Pons (tissue), 1 donor: ENCODE measurements at places on chromosomes 13 and 19.

DNA sequence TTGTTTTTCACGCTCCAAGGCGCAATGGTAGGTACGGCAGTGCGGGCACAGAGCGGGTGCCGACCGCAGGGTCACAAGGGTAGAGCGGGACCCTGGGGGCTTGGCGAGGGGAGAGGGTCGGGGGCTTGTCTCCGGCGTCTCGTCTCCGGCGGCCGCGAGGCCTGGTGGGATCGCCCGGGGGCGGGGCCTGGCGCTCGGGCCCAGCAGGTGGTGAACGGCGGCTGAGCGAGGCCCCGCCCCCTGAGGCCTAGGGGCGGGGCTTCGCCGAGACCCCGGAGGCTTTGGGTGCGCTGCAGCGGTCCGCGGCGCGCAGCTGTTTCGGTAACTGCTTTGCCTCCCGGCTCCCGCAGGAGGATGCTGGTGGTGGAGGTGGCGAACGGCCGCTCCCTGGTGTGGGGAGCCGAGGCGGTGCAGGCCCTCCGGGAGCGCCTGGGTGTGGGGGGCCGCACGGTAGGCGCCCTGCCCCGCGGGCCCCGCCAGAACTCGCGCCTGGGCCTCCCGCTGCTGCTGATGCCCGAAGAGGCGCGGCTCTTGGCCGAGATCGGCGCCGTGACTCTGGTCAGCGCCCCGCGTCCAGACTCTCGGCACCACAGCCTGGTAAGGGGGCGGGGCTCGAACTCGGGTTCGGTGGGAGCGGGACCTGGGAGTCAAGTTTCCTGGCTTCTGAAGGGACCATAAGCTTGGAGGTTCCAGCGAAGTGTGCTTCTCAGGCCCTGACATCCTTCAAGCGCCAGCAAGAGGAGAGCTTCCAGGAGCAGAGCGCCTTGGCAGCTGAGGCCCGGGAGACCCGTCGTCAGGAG, at the start of gene TSEN34:
Gene TSEN34, plus strand, starts transcription at position 298 of the 800 bp plus-strand sequence. Its CDS starts 57 bp downstream, at position 355.
- DNase-seq = no peak

DNA sequence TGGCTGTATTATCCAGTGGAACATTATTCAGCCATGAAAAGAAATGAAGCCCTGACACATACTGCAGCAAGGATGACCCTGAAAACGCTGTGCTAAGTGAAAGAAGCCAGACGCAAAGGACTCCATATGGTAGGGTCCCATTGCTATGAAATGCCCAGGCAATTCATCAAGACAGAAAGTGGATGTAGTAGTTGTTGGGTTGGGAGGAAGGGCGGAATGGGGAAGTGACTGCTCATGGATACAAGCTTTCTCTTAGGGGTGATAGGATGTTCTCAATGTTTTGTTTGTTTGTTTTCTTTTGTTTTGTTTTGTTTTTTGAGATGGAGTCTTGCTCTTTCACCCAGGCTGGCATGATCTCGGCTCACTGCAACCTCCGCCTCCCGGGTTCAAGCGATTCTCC, 11.1 kb upstream of the CEACAM16 start:
- no peak for DNase-seq

DNA sequence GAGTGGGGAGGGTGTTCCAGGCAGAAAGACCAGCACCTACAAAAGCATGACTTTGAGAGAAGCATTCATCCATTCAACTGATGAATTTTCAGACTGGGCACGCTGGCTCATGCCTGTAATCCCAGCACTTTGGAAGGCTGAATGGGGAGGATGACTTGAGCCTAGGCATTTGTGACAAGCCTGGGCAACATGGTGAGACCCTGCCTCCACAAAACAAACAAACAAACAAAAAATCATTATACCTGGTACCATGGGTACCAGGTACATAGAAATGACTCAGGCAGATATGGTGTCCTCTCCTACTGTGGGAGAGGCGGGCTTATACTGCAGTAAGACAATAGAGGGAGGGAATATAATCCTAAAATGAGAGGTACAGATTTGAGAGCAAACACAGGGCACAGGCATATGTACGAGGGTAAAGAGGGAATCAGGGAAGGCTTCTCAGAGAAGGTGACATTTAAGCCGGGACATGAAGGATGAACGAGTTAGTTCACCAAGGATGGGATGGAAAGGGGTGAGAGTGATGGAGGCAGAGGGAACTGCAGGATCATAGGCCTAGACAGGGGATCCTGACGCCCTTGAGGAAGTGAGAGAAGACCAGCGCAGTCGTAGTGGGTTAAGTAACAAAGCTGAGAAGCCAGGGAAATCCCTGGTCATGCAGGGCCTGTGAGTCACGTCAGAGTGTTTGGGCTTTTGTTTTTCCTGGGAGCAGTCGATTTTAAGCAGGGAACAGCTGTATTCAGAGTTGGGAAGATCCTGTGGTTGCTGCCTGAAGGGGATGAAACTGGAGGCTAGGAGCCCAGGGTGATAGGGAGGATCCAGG, 2.9 kb downstream of the CYP2S1 start:
- no peak for DNase-seq

GRCh38 chr19:3586127-3586626, 899 bp downstream of the GIPC3 start:
- DNase-seq = no peak

DNA sequence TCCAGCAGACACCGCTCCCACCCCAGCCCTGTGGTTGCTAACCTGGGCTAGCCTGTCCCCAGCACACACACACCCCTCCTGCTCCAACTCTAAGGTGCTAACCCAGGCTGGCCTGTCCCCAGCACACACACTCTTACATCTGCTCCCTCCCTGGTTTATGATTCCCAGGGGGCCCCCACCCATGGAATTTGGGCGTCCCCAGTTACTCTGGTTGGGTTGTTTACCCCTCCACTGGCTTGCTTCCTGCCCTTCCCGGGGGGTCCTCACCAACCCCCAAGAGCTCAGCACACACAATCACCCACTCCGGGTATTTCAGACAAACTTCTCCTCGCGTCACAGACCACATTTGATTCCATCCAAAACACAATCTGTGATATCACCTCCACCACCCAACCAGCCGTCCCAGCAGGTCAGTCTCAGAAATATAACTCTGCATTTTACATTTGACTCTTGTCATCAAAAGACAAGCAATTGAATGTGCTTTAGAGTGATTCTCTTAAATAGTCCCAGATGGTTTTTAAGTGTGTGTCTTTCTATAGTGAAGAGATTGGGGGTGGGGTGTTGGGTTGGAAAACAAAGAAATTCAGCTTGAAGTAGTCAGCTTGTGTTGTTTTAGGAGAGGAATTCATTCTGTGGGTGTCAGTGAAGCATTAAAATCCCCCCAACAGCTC, 20.1 kb downstream of the COL4A2 start:
- DNase-seq = no peak

DNA sequence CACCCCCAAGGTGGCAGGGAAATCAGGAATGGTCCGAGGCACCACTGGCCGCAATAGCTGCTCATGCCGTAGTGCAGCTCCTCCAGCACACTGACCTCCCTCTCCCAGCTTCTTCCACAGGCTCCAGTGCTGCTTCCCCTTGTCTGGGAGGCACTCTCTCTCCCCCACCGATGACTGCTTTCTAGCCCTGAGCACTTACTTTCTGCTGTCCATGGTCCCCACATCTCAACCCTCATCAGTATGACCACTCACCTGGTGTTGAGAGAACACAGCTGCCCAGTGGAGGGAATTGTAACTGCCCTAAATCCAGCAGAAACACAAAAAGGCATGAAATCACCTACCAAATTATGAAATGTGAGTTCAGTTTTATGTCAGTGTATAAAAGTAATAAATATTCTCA, 28.9 kb upstream of the TPP2 start:
- DNase-seq = no peak

- DNase-seq = no peak
These were observed 8.3 kb downstream of the PIAS4 start for GRCh38 chr19:4015705-4016402.

- DNase-seq = no peak
These were observed 8.2 kb downstream of the TMEM59L start for GRCh38 chr19:18620902-18621301.

DNA sequence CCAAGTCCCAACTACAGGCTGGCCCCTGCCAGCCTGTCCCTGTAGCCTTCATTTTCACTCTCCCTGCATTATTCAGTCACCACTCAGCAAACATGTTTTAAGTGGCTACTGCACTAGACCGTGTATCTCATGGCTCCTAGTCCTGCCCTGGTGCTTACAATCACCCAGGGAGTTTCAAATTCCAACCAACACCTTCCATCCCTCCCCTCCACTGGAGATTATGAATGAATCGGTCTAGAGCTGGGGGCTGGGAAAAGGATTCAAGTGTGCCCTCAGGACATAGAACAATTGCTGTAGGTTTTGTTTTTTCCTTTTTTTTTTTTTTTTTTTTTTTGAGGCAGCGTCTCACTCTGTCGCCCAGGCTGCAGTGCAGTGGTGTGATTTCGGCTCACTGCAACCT, 15.0 kb upstream of the TNFAIP8L1 start:
- no peak for DNase-seq

GRCh38 chr13:51971520-51972426, 39.5 kb downstream of the ATP7B start:
- no peak for DNase-seq

GRCh38 chr19:49891393-49891792, 5.3 kb downstream of the IL4I1 start:
- DNase-seq = no peak
